ENCODE measurements at places on chromosomes 5 and 9. TPM values are rescaled to one million over a fixed set of nuclear protein-coding genes. Genes with fewer than 3 reads are reported as not detected.

- no peak for DNase-seq
- no peaks in the 10 kb centered on the region for H3K27me3 ChIP-seq
- H3K4me1 ChIP-seq = no peaks in the 10 kb centered on the region
- H3K27ac ChIP-seq = no peak overlapping the region
- H3K4me3 ChIP-seq = no peak overlapping the region
Measured at GRCh38 chr9:69255591-69255990, 69.4 kb upstream of the ENTREP1 start.

The TAF11L6 gene
- total RNA-seq = not detected

The GMCL2 gene
- not detected for total RNA-seq

The MORN5 gene
- total RNA-seq = not detected

DNA sequence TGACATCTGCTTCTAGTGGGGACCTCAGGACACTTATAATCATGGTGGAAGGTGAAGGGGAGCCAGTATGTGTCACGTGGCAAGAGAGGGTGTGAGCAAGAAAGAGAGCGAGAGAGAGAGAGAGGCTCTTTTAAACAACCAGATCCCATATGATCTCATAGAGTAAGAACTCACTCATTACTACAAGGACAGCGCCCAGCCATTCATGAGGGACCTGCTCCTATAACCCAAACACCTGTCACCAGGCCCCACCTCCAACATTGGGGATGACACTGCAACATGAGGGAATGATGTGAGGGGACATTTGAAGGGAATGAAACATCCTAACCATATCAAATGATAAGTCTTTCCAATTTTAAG is 427.5 kb downstream of the EFNA5 start:
- H3K27ac ChIP-seq = no peak overlapping the region
- no peaks in the 10 kb centered on the region for H3K4me1 ChIP-seq
- H3K4me3 ChIP-seq = no peak overlapping the region
- no peaks in the 10 kb centered on the region for H3K27me3 ChIP-seq
- no peak for DNase-seq
- no peaks in the 10 kb centered on the region for H3K36me3 ChIP-seq

The CDKN2A gene
- 0.89 TPM for total RNA-seq

- no peaks in the 10 kb centered on the region for H3K4me1 ChIP-seq
- no peak for DNase-seq
- H3K27ac ChIP-seq = no peak overlapping the region
- H3K4me3 ChIP-seq = no peak overlapping the region
- H3K36me3 ChIP-seq = no peaks in the 10 kb centered on the region
Measured at GRCh38 chr5:169094586-169095409, 206.1 kb downstream of the SLIT3 start.

GRCh38 chr5:174599992-174600391 is 124.4 kb upstream of the MSX2 start:
- DNase-seq = no peak
- H3K4me3 ChIP-seq = no peak overlapping the region
- no peak overlapping the region for H3K27ac ChIP-seq
- no peaks in the 10 kb centered on the region for H3K4me1 ChIP-seq
- no peaks in the 10 kb centered on the region for H3K27me3 ChIP-seq

- no peak overlapping the region for H3K4me3 ChIP-seq
- peaks cover 2% of the 10 kb centered on the region for H3K27me3 ChIP-seq
- no peak overlapping the region for H3K27ac ChIP-seq
- no peaks in the 10 kb centered on the region for H3K4me1 ChIP-seq
Measured at GRCh38 chr5:172550996-172551395, 90.1 kb upstream of the NEURL1B start.

DNA sequence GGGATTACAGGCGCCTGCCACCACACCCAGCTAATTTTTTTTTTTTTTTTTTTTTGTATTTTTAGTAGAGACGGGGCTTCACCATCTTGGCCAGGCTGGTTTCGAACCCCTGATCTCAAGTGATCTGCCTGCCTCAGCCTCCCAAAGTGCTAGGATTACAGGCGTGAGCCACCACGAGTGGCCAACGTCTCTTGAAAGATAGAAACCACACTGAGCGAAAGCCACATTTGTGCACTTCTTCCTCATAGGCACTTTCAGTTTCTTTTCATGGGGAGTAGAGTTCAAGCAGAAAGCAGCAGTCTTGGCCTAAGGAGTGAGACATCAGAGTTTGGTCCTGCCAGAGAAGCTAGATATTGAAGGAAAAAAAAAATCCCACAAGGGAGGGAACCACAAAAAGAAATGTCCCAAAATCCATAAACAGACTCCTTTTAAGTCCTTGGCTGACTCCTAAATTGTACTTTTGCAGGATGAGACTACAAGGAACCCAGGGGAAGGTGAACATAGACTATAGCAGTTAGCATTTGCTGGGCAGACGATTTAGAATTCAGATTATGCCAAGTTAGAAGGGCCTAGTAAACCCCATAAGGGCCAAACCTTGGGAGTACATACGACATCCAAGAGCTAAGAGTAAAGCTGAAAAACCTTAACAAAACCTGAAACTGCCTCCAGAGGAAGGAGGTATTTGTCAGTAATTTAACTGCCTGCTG is 43.9 kb upstream of the GLIPR2 start:
- no peaks in the 10 kb centered on the region for H3K27me3 ChIP-seq
- H3K27ac ChIP-seq = no peak overlapping the region
- H3K4me1 ChIP-seq = peaks cover 8% of the 10 kb centered on the region
- H3K36me3 ChIP-seq = no peaks in the 10 kb centered on the region
- peak overlapping the region; percentile 18 for H3K4me3 ChIP-seq
- no peak for DNase-seq

The TBC1D2 gene
- total RNA-seq = 2.9 TPM

The SPTAN1 gene
- total RNA-seq = 392 TPM

DNA sequence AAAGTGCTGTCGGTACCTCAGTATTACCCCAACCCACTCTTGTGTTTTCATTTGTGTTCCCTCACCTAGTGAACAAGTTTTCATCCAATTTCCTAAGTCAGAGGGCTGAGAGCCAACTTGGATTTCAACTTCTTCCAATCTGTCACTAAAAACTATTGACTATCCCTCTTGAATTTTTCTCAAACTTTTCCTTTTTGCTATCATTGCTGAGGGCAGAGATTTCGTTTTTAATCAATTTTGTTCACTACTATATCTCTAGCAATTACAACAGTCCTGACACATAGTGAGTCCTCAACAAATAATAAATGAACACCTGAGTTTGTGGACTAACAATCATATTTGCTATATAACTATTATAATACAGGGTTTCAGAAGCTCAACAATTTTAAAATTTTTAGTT is 29.0 kb downstream of the MEIKIN start:
- no peak overlapping the region for H3K27ac ChIP-seq
- H3K4me1 ChIP-seq = no peaks in the 10 kb centered on the region
- H3K27me3 ChIP-seq = no peaks in the 10 kb centered on the region
- no peak overlapping the region for H3K4me3 ChIP-seq
- no peaks in the 10 kb centered on the region for H3K36me3 ChIP-seq
- no peak for DNase-seq

DNA sequence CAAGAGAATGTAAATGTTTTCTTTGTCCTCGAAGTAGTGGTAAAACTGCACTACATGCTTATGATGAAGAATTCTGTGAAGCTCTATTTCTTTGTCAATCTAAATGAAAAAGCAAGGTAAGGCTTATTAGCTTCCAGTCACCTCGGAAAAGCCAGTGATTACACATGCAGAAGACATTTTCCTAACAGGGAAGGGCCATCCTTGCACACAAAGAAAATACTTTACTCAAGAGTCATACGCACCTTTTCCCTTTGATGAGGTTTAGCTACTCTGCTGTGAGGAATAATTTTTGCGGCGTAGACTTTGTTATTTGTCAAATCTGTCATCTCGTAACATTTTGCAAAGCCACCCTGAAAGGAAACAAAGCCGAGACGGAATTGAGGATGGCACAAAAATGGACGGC is 1.1 kb downstream of the PLK2 start:
- no peak overlapping the region for H3K27ac ChIP-seq
- H3K36me3 ChIP-seq = no peaks in the 10 kb centered on the region
- no peaks in the 10 kb centered on the region for H3K27me3 ChIP-seq
- peaks cover 24% of the 10 kb centered on the region for H3K4me1 ChIP-seq
- no peak for DNase-seq
- peak overlapping the region; percentile 93 for H3K4me3 ChIP-seq

The RNF130 gene
- total RNA-seq = 19.1 TPM

- no peak for DNase-seq
- no peak overlapping the region for H3K4me3 ChIP-seq
- H3K27ac ChIP-seq = no peak overlapping the region
- peaks cover 34% of the 10 kb centered on the region for H3K4me1 ChIP-seq
- no peaks in the 10 kb centered on the region for H3K36me3 ChIP-seq
- no peaks in the 10 kb centered on the region for H3K27me3 ChIP-seq
Measured at GRCh38 chr9:129113645-129114304, 2.6 kb downstream of the PTPA start.

- no peak for DNase-seq
- peaks cover 7% of the 10 kb centered on the region for H3K27me3 ChIP-seq
- H3K27ac ChIP-seq = no peak overlapping the region
- no peak overlapping the region for H3K4me3 ChIP-seq
Measured at GRCh38 chr9:88197781-88198340, 59.6 kb upstream of the SPATA31C2 start.

The NMUR2 gene
- total RNA-seq = not detected

DNA sequence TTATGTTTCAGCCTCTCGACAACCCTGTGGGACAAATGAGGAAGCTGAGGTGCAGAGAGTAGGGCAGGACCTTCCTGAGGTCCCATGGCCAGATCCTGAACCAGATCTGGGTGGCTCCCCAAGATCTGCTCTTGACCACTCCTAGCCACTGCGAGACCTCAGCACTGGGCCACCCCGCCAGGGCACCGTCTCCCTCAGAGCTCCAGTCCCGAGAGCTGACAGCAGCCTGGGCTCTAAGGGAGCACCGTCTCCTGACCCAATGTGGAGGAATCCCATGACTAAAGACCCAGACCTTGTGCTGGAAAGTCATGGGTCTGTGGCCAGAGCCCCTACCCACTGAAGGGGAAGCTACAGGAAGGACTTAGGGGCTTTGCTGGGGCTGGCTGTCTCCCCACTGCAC is 4.5 kb upstream of the LMX1B start:
- H3K4me1 ChIP-seq = peaks cover 22% of the 10 kb centered on the region
- no peak for DNase-seq
- H3K27me3 ChIP-seq = peaks cover 61% of the 10 kb centered on the region
- no peaks in the 10 kb centered on the region for H3K36me3 ChIP-seq

- no peaks in the 10 kb centered on the region for H3K36me3 ChIP-seq
- no peak overlapping the region for H3K4me3 ChIP-seq
- DNase-seq = no peak
- no peaks in the 10 kb centered on the region for H3K27me3 ChIP-seq
- no peak overlapping the region for H3K27ac ChIP-seq
Measured at GRCh38 chr9:96135753-96136290, 166.2 kb downstream of the HSD17B3 start.

DNA sequence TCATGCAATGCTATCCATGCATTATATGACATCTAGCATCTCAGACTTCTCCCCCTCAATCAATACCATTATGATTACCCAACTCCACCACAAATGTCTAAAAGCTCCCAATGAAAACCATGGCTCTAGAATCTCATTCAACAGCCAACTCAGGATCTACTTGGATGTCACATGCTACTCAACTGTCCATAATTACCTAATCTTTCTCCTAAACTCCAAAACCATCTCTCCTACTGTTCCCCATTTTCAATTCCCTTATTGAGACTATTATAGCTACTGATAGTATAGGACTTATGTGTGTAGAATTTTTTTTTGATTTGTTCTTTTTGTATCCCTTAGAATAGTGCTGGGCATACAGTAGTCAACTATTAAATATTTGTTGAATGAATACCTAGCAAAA is 8.2 kb upstream of the STRBP start:
- no peaks in the 10 kb centered on the region for H3K27me3 ChIP-seq
- H3K4me3 ChIP-seq = no peak overlapping the region
- no peak overlapping the region for H3K27ac ChIP-seq

GRCh38 chr9:89408628-89409101 is 89.2 kb downstream of the SEMA4D start:
- peaks cover 80% of the 10 kb centered on the region for H3K36me3 ChIP-seq
- DNase-seq = peak; percentile 57
- peak overlapping the region; percentile 17 for H3K4me3 ChIP-seq
- no peaks in the 10 kb centered on the region for H3K27me3 ChIP-seq
- peaks cover 83% of the 10 kb centered on the region for H3K4me1 ChIP-seq

- no peak for DNase-seq
- peaks cover 6% of the 10 kb centered on the region for H3K4me1 ChIP-seq
- H3K4me3 ChIP-seq = no peak overlapping the region
- H3K27ac ChIP-seq = no peak overlapping the region
- no peaks in the 10 kb centered on the region for H3K36me3 ChIP-seq
Measured at GRCh38 chr5:31781772-31782171, 142.8 kb downstream of the PDZD2 start.

DNA sequence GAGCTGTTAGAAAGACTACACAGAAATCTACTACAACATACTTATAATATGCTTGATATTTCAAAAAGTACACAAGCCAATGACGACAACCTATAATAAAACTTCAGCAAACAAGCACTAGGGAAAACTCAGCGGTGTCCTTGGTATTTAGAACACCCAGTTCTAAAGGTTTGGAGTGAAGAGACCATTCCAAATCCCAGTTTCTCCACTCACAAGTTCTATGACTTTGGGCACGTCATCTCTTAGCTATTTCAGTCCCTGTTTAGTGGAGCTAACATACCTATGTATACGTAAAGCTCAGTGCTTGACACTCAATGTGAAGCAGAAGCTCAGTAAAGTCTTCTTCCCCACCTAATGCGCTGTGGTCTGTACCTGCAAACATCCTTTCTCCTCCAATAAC is 52.8 kb downstream of the MLLT3 start:
- DNase-seq = no peak
- H3K36me3 ChIP-seq = no peaks in the 10 kb centered on the region
- no peaks in the 10 kb centered on the region for H3K27me3 ChIP-seq
- H3K27ac ChIP-seq = no peak overlapping the region

DNA sequence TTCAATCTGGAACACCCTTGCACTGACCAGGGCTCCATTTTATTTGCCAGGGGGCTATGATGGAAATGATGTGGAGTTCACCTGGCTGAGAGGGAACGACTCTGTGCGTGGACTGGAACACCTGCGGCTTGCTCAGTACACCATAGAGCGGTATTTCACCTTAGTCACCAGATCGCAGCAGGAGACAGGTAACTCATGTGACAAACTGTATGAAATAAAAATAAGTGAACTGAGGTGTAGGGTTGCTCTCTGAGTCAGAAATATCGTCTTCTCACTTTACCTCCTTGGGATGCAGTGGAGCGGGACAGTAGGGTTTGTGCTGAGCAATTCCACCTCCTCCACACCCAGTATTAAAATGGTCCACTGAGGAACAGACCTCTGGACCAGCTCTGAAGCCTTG is 22.1 kb downstream of the GABRP start:
- no peak for DNase-seq
- H3K27ac ChIP-seq = no peak overlapping the region
- H3K36me3 ChIP-seq = no peaks in the 10 kb centered on the region
- H3K4me3 ChIP-seq = no peak overlapping the region
